ENCODE measurements at places on chromosomes 6 and 20. TPM values are rescaled to one million over a fixed set of nuclear protein-coding genes. Genes with fewer than 3 reads are reported as not detected.

The RAB44 gene
- total RNA-seq: 0.15 TPM

The CHRNA4 gene
- not detected for total RNA-seq

The MCCD1 gene
- total RNA-seq: not detected

The CLDN20 gene
- total RNA-seq: not detected

The ZFP57 gene
- not detected for total RNA-seq

DNA sequence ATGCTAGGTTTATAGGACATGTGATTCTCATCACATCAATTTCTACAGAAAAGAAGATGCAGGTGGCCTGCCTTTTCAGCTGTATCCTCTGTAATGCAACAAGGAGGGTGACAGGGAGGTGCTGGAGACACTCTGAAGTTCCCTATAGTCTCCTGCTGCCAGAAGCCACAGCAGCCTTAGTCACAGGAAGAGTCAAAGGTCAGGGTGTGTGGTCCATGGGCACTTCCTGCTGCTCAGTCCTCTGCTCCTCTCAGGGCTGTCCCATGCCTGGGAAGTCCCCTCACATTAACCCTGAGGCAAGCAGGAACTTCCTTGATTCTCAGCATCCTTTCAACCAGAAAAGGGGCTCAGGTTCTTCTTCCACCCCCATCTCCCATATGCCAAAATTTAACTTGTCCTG, 144.8 kb upstream of the FOXA2 start:
- H3K27me3 ChIP-seq: no peaks in the 10 kb centered on the region
- no peak overlapping the region for H3K4me3 ChIP-seq
- H3K27ac ChIP-seq: no peak overlapping the region

- peaks cover 30% of the 10 kb centered on the region for H3K4me1 ChIP-seq
- DNase-seq: peak; percentile 6
- no peak overlapping the region for H3K4me3 ChIP-seq
- H3K27ac ChIP-seq: no peak overlapping the region
- H3K36me3 ChIP-seq: peaks cover 4% of the 10 kb centered on the region
Observed at GRCh38 chr6:45655745-45656476, 278.2 kb upstream of the SUPT3H start.

- peaks cover 3% of the 10 kb centered on the region for H3K4me1 ChIP-seq
- no peaks in the 10 kb centered on the region for H3K27me3 ChIP-seq
Observed at GRCh38 chr6:110756817-110757216, 58.5 kb downstream of the CDK19 start.

DNA sequence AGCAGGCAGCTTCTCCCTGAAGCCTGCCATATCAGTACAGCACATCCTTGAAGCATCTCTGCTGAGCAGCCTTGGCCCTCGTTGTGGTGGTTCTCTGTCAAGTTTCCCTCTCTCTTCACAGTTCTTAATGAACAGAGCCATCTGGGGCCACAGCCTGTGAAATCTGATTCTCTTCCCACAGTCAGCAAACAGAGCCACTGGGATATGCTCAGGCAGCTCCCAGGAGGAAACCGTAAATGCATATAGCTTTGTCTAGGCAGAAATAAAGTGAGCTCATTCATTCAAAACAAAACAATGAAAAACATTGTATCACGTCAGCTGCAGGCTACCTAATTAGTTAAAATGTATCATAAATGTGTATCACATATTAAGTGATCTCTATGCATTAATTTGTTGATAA, 80.3 kb downstream of the TBC1D7 start:
- peaks cover 6% of the 10 kb centered on the region for H3K27me3 ChIP-seq
- no peak for DNase-seq
- no peaks in the 10 kb centered on the region for H3K36me3 ChIP-seq
- H3K4me1 ChIP-seq: no peaks in the 10 kb centered on the region
- H3K27ac ChIP-seq: no peak overlapping the region

DNA sequence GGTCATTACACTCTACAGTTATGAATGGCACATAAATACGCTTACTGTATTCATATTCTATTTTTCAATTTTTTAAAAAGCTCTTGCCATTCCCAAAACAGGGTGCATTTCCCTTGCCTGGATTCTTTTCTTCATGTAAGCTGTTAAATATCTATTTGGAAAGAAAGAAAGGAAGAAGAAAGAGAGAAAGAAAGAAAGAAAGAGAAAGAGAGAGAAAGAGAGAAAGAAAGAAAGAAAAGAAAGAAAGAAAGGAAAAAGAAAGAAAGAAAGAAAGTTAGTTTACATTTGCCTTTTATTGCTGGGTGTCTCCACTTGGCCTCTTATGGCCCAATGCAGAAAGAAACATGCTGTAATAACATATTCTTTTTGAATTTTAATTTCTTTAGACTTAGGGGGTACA, 165.9 kb upstream of the ATXN1 start:
- no peak overlapping the region for H3K4me3 ChIP-seq
- H3K36me3 ChIP-seq: no peaks in the 10 kb centered on the region
- H3K27me3 ChIP-seq: peaks cover 26% of the 10 kb centered on the region
- no peak for DNase-seq
- no peaks in the 10 kb centered on the region for H3K4me1 ChIP-seq

DNA sequence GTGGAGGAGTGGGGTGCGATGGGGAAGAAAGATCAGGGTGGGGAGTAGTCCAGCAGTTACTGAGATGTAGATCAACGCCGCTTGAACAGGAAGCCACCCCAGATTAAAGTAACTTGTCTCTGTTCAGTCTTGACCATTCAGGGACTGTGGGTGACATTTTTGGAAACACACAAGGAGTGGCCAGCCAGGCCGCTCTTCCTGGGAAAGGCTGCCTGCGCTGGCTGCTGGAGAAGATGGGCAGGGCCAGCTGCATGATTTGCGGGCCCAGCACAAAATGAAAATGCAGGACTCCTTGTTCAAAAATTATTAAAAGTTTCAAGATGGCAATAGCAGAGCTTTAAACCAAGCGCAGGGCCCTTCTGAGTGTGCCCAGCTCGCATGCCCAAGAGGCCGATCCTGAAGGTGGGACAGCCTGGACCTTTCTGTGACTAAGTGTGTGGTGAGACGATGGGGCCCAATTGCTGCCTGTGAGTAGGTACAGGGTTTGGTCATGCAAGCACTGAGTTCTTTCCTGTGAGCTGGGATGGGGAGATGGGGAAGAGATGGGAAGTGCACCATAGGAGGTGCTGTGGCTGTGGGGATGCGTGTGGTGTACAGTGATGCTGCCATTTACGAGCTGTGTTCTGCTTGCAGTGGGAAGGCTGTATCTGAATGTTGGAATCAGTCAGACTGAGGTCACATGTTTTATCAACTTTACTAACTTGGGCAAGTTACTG, 51.3 kb downstream of the DAAM2 start:
- no peaks in the 10 kb centered on the region for H3K27me3 ChIP-seq
- H3K27ac ChIP-seq: no peak overlapping the region
- H3K36me3 ChIP-seq: no peaks in the 10 kb centered on the region
- no peaks in the 10 kb centered on the region for H3K4me1 ChIP-seq

DNA sequence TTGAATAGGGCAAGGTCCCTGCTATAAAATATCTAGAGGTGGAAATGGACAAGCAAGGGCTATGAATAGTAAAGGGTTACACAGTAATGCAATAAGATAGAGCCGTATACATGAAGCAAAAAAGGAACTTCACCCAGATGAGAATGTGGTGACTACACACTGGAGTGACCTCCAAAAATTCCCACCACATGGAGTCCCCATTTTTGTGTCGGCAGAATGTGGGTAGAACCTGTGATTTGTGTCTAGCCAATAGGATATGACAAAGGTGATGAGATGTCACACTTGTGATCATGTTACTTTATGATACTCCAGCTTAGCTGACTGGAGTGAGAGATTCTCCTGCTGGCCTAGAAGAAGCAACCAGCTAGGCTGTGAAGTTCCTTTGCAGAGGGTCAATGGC, 96.8 kb downstream of the SYNE1 start:
- no peaks in the 10 kb centered on the region for H3K36me3 ChIP-seq
- no peak overlapping the region for H3K4me3 ChIP-seq
- H3K27ac ChIP-seq: no peak overlapping the region
- no peak for DNase-seq

DNA sequence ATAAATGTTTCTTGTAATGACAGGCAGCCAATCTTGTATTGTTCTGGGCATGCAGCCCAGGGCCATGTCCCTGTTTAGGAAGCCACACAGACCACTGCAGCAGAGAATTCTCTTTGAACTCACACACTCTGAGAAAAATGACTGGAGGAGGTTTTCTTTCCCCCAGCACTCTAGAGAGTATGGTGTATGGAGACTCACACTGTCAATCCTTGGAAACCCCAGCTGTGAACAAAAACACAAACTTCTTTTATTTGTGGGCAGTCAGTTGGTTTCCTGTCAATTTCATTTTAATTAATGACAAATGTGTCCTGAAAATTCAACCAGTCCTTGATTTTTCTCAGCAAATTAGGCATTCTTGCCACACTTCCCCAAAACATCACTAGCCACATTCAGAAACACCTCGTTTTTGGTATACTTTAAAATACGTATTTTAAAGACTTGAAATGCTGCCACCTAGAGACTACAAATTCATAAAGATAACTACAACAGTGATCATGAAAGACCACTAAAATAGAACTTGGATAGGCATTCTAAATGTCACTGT, 52.9 kb upstream of the UFL1 start:
- H3K27me3 ChIP-seq: peaks cover 13% of the 10 kb centered on the region
- DNase-seq: no peak
- H3K4me3 ChIP-seq: no peak overlapping the region
- peaks cover 37% of the 10 kb centered on the region for H3K4me1 ChIP-seq
- H3K27ac ChIP-seq: no peak overlapping the region

DNA sequence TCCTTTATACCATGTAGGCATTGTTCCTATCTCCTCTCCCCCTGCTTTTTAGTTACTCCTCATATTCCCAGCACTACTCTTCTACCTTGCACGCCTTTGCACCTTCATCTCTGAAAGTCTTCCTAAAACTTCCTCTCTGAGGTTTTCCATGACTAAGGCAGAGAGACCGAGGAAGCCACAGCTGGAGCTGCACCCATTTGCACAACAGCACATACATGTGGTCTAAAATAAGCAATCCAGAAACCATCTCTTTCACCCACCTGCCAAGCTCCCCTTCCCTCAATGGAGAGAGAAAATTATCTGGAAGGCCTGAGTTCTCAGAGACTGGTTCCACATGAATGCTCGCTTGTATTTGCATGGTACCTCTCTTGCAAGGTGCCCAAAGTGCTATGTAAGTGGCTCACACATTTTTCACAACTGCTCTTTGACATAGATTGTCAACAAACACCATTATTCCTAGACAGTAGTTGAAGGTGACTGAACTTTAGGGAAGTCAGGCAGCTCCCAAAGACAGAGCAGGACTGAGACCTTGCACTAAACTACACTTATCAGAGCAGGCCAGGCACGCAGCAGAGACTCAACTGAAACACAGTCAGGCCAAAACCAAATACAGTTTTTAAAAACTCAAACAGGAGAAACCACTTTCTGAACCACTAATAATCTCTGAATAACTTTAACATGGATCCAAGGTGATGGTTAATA, 313.2 kb downstream of the TFAP2A start:
- no peak overlapping the region for H3K27ac ChIP-seq
- no peak overlapping the region for H3K4me3 ChIP-seq
- no peak for DNase-seq
- no peaks in the 10 kb centered on the region for H3K36me3 ChIP-seq
- H3K4me1 ChIP-seq: no peaks in the 10 kb centered on the region

DNA sequence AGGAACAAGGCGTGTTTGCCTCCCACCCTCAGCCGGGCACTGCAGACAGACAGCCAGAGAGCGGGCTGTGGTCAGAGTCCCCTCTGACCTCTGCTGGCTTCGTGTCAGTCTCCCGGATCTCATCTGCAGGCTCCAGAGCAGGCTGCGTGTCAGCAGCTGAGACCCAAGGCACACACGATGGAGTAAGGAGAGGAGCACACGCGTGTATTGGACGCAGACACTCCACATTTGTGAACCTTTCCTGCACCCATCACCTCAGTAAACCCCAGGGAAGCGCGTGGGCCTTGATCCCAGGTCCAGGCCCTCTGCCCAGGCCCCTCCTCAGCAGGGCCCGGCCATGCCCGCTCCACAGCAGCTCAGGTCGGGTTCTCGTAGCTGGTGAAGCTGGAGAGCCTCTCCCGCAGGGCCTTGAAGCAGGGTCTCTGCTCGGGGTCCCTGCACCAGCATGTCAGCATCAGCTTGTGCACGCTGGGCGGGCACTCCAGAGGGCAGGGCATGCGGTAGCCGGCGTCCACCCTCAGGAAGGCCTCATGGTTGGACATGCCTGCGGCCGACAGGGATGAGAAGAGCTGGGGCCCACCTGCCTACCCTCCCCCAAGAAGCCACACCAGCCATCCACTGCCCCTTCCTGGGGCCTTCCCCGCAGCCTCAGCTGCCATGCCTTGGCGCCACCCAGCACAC, 7.9 kb downstream of the PTK6 start:
- peaks cover 3% of the 10 kb centered on the region for H3K36me3 ChIP-seq
- peaks cover 23% of the 10 kb centered on the region for H3K27me3 ChIP-seq
- H3K4me1 ChIP-seq: peaks cover 11% of the 10 kb centered on the region
- no peak for DNase-seq
- H3K27ac ChIP-seq: no peak overlapping the region

- no peak overlapping the region for H3K4me3 ChIP-seq
- DNase-seq: no peak
- H3K36me3 ChIP-seq: peaks cover 19% of the 10 kb centered on the region
Observed at GRCh38 chr6:73724389-73724788, 28.4 kb downstream of the CD109 start.

- no peak for DNase-seq
- no peak overlapping the region for H3K27ac ChIP-seq
- no peaks in the 10 kb centered on the region for H3K36me3 ChIP-seq
- H3K4me1 ChIP-seq: no peaks in the 10 kb centered on the region
- H3K4me3 ChIP-seq: no peak overlapping the region
Observed at GRCh38 chr6:67888886-67889681, 746.0 kb upstream of the ADGRB3 start.

DNA sequence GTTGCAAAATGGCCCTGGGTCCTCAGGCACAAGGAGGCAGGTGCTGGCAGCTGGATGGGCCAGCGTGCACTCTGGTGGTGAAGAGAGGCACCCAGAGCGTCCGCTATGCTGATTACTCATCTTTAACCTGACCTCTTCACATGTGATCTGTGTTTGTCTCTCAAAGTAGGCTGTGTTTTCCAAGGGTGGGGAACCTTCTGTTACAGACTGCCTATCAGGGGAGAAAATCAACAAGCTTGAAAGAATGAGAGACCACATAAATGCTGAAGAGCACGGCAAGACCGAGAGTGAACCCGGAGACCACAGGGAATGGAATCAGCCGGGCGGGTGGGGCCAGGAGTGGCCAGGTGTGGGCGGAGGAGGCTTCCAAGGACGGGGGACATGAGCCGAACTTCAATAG, 16.2 kb downstream of the BNIP5 start:
- H3K4me3 ChIP-seq: no peak overlapping the region
- no peak overlapping the region for H3K27ac ChIP-seq
- no peaks in the 10 kb centered on the region for H3K36me3 ChIP-seq
- peaks cover 8% of the 10 kb centered on the region for H3K27me3 ChIP-seq

- H3K27ac ChIP-seq: no peak overlapping the region
- H3K4me3 ChIP-seq: no peak overlapping the region
- no peak for DNase-seq
- no peaks in the 10 kb centered on the region for H3K27me3 ChIP-seq
- H3K36me3 ChIP-seq: no peaks in the 10 kb centered on the region
- H3K4me1 ChIP-seq: peaks cover 19% of the 10 kb centered on the region
Observed at GRCh38 chr20:53907968-53908751, 162.2 kb downstream of the BCAS1 start.

All from activated CD4-positive, alpha-beta memory T cell treated with anti-CD3 and anti-CD28 coated beads, Interleukin-2, amount 10 ng/mL, durations not matched to agents 7 days and 5 days (primary cell).